ENCODE measurements at places on chromosomes 16 and 17. TPM values are rescaled to one million over a fixed set of nuclear protein-coding genes. Genes with fewer than 3 reads are reported as not detected.

Gene HASPIN
- 3.1 TPM for total RNA-seq

Gene PYY
- not detected for total RNA-seq

Gene LRRC37A
- total RNA-seq = 22.1 TPM

Gene RAPGEFL1
- 5.4 TPM for total RNA-seq

Gene GJC1
- total RNA-seq = not detected

Gene NHLRC4
- 4.2 TPM for total RNA-seq

Gene LASP1
- total RNA-seq = 125 TPM

DNA sequence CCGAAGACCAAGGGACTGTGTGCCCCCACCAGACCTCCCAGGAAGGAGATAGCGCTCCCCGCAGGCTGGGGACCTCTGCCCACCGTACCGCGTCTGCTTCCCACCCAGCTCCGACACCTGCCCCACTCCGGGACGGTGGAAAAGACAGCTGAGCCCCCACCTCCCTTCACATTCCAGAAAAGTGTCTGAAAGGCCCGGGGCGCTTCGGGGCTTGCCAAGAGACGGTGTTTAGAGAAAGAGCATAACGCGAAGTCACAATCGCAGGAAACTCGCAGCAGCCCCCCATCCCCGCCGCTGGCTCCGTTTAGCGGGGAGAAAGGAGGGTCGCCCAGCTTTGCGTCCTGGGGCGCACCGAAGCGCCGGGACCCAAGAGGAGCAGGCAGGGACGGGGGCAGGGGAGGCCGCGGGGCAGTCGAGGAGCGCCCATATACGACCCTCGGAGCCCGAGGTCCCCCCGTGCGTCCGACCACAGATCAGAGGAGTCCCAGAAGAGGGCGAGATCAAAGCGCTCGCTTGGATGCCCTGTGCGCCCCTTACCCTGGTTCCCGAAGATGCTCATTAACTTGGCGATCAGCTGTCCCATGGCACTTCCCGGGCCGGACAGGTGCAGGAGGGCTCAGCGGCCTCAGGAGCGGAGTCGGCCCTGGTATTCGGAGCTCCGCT, 652 bp downstream of the ARL5C start:
- DNase-seq = no peak

GRCh38 chr16:89131783-89132182, 38.1 kb downstream of the ACSF3 start:
- DNase-seq = no peak

- no peak for DNase-seq
Measured at GRCh38 chr16:70255574-70255973, 3.8 kb upstream of the EXOSC6 start.

DNA sequence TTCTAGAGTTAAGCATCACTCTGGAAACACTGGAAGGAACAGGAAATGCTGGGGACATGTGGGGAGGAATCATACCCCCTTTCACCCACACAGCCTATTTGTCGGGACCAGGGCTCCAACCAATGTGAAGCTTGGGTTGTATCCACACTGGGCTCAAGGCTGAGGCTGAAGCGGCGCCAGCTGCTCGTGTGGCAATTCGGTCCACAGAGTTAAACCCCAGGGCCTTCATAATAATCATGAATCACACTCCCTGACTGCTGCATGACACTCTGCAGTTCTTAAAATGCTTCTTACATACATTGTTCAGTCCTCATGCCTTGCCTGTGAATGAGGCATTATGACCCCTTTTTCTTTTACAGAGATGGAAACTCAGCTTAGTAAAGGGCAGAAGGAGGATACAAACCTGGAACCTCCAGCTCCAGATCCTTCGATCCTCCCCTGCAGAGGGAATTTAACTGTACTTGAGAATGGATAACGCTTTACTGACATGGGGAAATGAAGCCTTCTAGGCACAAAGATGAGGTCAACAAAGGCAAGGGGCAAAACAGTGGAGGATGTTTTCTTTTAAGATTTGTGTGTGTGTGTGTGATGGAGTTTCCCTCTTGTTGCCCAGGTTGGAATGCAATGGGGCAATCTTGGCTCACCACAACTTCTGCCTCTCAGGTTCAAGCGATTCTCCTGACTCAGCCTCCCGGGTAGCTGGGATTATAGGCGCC, 72.7 kb downstream of the SOX9 start:
- no peak for DNase-seq

DNA sequence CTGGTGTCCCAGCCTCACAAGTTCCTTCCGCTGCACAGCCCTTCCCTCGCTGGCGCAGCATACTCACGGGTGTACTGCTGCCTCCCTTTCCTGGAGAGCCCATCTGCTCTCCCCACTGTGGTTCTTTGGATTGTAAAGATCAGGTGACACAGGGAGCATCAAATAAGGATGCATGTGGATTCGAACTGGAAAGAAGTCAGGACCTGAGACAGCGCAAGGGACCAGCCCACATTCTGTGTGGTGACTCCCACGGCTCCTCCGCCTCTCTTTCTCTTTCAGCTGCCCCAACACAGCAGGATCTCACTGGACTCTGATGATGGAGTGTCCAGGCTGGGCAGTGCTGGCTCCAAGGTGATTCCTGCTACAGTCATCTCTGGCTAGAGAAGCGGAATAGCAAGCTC, 8.1 kb downstream of the LDAF1 start:
- DNase-seq = no peak

- DNase-seq = peak; percentile 30
Measured at GRCh38 chr17:80992948-80993624, 1.4 kb downstream of the CHMP6 start.

DNA sequence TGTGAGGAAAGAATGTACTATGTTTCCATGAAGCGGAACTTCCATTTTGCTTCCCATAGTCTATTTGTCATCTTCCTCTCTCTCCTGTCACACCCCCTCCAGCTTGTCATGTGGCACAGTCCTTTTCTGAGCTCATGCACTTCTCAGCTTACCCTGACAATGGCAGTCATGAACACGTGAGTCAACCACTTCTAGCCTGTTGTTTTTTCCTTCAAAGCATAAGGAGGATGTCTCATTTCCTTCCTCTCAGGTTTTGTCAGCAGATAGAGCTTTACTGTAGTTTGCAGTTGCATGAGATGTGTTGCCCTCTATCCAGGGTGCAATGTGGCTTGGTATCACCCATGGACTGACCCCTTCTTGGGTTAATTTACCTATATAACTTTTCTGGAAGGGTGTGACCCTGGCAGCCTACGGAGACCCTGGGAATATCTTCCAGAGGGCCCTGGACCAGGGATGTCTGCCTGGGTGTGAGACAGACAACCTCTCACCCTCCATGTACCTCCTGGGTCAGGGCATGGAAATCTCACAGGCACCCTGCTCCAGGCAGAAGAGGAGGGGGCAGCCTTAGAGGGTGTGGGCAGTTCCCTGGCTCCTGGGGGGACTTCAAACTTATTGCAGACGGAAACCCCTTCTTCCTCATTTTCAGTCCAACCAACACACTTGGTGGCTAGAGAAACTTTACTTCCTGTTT, 4.0 kb upstream of the ZNF267 start:
- peak; percentile 82 for DNase-seq

- DNase-seq = peak; percentile 26
Measured at GRCh38 chr17:27529230-27529796, 73.1 kb downstream of the KSR1 start.

DNA sequence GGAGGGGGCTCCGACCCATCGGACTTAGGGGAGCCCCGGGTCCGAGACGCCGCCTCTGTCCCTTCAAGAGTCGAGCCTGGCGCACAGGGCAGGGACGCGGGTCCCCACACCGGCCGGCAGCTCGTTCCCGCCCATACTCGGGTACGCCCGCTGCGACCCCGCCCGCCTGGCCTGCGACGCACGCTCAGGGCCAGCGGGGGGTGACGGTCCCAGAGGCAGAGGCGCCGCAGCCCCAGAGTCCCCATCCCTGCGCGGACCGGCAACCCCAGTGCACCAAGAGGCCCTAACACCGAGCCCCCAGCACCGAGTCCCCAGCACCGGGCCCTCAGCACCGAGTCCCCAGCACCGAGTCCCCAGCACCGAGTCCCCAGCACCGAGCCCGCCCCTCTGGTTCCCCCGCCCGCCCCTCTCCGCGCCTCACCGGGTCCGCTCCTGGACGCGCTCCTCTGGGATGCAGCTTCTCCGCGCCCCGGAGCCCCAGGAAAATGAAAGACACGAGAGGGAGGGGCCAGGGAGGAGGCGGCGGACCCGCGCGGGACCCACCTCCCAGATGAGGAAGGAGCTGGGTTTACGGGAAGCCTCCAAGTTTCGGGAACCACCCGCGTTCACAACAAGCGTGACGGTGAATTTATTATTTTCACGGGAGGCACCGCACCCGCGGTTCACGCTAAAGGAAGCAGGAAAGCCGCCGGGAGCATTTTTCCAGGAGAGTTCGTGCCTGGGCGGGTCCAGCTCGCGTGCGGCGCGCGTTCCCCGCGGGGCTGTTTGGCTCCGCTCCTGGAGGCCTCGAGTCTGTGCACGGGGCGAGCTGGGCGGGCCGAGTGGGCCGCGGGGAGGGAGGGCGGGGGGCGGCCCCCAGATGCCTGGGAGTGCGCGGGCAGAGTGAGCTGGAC, at the start of gene SECTM1:
TSS of gene SECTM1 (minus strand) at position 488 of the 893 bp plus-strand sequence. CDS start 6,526 bp downstream, outside the sequence.
- DNase-seq = no peak

DNA sequence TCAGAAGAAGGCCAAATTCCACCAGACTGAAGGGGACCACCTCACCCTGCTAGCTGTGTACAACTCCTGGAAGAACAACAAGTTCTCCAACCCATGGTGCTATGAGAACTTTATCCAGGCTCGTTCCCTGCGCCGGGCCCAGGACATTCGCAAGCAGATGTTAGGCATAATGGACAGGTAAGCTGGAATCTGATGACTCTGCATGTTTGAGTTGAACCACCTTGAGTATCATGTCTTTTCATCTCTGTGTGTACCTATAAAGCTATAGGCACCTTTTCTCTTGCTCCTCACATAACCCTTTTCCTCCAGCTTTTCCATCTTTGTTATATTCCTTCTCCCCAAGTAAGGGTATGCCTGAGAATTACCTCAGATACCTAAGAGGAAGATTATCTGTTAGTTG, 24.8 kb downstream of the ETV4 start:
- DNase-seq = no peak

DNA sequence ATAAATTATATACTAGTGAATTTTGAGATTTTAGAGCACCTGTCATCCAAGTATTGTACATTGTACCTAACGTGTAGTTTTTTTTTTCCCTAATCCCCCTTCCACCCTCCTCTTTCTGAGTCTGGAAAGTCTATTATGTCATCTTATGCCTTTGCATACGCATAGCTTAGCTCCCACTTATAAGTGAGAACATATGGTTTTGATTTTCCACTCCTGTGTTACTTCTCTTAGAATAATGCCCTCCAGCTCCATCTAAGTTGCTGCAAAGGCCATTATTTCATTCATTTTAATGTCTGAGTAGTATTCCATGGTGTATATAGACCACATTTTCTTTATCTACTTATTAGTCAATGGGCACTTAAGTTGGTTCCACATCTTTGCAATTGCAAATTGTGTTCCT, 177.0 kb upstream of the C16orf82 start:
- no peak for DNase-seq

DNA sequence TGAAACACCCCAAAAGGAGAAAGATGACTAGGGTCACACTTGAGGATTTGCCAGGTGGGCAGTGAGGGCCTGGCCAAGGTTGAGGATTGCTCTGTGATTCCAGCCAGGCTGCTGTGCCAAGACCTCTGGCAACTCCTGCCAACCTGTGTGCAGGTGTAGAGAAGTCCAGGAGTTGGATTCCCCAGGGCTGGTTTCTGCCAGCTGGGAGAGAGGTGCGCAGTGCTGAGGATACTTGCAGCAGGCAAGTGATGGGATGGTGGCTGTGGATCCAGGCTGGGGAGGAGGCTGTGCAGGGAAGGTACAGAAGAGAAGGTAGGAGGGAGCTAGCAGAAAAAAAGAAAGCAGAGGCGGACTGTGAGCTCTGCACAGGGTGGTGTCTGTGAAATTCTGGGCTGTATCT, 6.6 kb downstream of the RIPOR1 start:
- DNase-seq = peak; percentile 7

DNA sequence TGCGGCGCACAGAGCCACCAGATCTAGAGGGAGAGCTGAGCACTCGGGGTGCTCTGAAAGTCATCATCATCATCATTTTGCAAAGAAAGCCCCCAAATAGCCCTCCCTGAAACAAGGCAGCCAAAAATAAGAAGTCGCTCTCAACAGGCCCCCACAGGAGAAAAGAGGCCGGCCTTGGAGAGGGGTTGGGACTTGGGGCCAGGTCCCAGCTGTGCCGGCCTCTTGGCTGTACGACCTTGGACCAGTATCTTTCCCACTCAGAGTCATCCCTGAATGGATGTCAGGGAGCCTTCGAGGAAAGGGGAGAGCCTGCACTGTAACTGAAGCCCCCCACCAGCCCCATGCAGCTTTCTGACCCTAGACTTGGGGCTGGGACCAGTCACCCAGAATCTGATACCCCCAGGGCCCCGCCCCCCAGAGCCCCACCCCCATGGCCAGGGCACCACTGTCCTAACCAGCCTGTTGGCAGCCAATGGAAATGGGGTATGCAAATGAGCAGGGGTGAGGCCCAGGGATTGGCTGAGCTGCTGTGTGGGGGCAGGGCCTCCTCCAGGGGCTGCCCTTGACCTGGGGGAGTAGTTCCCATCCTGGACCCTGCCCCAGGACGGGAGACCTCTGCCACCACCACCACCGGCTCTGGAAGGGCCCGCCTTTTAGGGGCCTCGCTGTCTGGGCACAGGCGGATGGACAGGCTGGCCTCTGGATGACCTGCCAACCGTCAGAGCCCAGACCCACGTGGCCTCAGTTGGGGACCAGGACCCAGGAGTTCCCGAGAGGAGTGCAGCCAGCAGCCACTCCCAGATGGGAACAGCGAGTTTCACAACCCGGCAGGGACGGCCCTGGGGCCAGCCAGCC, 15.4 kb downstream of the ZFPM1 start:
- DNase-seq = no peak

DNA sequence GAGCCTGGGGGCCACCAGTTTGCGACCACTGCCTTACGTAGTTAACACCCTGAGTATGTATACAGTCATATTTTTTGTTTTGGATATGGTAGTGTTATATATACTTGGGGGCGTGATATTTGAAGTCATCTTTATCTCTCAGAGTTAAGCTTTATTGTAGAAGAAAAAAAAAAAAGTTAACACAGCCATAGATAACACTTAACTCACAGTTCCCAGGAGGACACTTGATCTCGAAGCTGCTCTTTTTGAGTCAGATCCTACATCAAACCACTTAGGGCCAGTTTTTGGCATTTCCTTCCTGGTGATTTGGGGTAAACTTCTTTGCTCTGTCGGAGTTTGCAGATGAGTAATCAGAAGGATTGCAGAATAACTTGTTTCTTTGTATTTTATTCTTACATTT, 5.8 kb downstream of the ITPRIPL2 start:
- DNase-seq = no peak

GRCh38 chr17:16513873-16514272, 21.9 kb upstream of the LRRC75A start:
- no peak for DNase-seq
